ENCODE measurements at places on chromosomes 7 and 10. TPM values are rescaled to one million over a fixed set of nuclear protein-coding genes. Genes with fewer than 3 reads are reported as not detected.

GRCh38 chr7:158244873-158245723 lies 342.5 kb downstream of the PTPRN2 start:
- no peak overlapping the region for H3K27ac ChIP-seq
- H3K36me3 ChIP-seq: no peaks in the 10 kb centered on the region
- no peak for DNase-seq
- H3K4me3 ChIP-seq: no peak overlapping the region
- H3K27me3 ChIP-seq: no peaks in the 10 kb centered on the region

GRCh38 chr10:49093922-49094321 lies 21.4 kb downstream of the VSTM4 start:
- no peaks in the 10 kb centered on the region for H3K36me3 ChIP-seq
- H3K4me3 ChIP-seq: no peak overlapping the region
- H3K27ac ChIP-seq: no peak overlapping the region
- no peaks in the 10 kb centered on the region for H3K4me1 ChIP-seq
- no peaks in the 10 kb centered on the region for H3K27me3 ChIP-seq

GRCh38 chr10:61564444-61564843 lies 98.3 kb upstream of the CABCOCO1 start:
- no peak for DNase-seq
- H3K36me3 ChIP-seq: no peaks in the 10 kb centered on the region
- no peaks in the 10 kb centered on the region for H3K4me1 ChIP-seq
- no peak overlapping the region for H3K4me3 ChIP-seq
- H3K27ac ChIP-seq: no peak overlapping the region

GRCh38 chr7:96088579-96088978 lies 233.3 kb downstream of the SLC25A13 start:
- no peaks in the 10 kb centered on the region for H3K4me1 ChIP-seq
- H3K27ac ChIP-seq: no peak overlapping the region
- no peak for DNase-seq
- no peaks in the 10 kb centered on the region for H3K36me3 ChIP-seq

DNA sequence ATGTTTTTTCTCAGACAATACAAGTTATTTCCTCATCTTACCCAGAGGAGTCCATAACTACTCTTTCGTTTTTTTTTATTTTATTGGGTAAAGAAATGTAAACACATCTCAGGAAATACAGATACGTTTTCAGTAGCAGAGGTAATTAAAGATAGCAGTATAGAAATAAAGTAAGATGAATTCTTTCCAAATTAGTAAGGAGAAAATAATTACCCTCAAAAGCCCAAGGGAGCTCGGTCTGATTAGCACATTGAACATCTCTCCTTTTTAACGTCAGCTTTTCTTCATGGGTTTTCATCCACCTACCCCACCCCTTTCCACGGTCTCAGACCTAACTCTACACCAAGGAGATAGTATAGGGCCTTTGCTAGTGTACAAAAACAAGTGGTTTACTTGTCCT lies 294.2 kb downstream of the GRID1 start:
- no peak for DNase-seq
- no peaks in the 10 kb centered on the region for H3K4me1 ChIP-seq
- H3K36me3 ChIP-seq: no peaks in the 10 kb centered on the region
- no peaks in the 10 kb centered on the region for H3K27me3 ChIP-seq

GRCh38 chr7:37216156-37216852 lies 232.4 kb downstream of the ELMO1 start:
- H3K27ac ChIP-seq: no peak overlapping the region
- H3K4me3 ChIP-seq: no peak overlapping the region
- H3K27me3 ChIP-seq: no peaks in the 10 kb centered on the region
- DNase-seq: no peak

The GIMAP4 gene
- 90.1 TPM for total RNA-seq

- no peaks in the 10 kb centered on the region for H3K4me1 ChIP-seq
- H3K27me3 ChIP-seq: no peaks in the 10 kb centered on the region
- DNase-seq: no peak
- no peaks in the 10 kb centered on the region for H3K36me3 ChIP-seq
- no peak overlapping the region for H3K27ac ChIP-seq
Observed at GRCh38 chr10:111151595-111152307, 74.9 kb downstream of the ADRA2A start.

The IDI2 gene
- total RNA-seq: not detected

DNA sequence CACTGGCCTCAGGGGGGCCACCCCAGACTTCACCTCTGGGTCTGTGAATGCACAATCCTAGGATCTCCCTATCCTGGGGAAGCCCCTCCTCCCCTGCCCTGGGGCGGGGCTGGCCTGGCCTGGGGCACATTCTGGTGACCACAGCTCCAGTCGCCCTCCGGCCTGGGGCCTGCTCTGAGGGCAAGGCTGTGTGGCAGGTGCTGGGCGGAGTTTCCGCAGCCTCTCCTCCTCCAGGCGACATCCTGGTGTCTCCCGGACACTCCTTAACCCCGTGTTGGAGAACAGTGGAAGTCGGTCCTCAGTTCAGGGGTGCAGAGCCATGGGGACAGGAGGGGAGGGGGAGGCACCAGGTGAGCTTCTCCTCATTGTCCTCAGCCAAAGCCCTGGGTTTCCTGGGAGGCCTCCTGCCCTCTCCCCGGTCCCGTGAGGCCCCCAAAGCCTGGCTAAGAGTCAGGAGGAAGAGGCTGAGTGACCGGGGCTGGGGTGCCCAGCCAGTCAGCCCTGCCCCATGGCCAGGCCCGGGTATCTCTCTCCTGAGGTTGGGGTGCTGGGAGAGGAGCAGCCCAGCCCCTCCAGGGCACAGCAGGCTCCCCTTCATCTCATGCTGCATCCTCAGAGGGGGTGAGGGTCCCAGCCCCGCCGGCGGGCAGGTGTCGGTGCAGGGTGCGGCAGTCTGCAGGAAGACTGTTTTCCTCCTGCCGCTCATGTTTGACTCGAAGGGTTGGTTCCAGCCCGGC lies 22.6 kb downstream of the UNCX start:
- no peak for DNase-seq
- H3K4me3 ChIP-seq: no peak overlapping the region
